ENCODE measurements at places on chromosomes 6 and 20.

DNA sequence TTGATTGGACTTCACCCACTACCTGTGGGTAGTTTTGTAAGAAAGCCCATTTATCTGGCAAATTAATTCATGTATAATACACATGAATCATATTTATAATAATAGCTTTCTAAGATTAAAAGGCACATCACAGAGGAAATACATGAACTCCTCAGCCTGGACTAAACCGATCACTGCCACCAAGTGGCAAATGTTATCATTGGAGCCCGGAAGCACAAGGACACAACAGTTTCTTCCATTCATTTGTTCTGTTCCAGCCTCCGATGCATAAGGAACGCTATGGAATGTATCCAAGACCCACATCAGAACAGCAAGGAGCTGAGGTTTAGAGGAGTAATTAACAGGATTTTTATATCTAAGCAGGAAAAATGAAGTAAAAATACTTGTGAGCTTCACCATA lies 13.9 kb upstream of the IPCEF1 start:
- no peak for DNase-seq
- no peak overlapping the region for H3K27ac ChIP-seq
- no peak overlapping the region for H3K4me3 ChIP-seq
- no peaks in the 10 kb centered on the region for H3K36me3 ChIP-seq

DNA sequence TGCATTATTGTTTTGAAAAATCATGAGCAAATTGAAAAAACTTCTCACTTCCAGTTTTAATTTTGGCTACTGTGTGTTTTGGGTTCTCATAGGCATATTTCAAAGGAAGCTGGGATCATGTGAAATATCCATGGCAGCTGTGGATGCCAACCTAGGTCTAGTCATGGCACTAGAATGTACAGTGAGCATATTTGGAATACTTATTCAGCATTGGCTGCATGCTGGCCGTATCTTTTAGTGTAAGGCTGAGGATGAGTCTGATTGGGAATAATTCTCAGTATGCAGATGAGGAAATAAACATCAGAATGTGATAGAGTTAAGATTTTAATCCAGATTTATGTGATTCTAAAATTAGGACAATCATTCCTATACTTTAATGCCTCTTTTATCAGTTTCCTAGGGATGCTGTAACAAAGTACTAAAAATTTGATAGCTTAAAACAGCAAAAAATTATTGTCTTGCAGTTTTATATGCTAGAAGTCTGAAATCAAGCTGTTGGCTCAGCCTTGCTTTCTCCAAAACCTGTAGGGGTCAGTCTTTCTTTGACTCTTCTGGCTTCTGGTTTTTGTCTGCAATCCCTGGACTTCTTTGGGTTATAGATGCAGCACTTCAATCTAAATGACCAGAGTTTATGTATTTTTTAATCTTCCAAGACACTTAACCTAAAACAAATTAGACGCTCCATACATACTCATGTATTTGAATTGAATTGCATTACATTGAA lies 37.7 kb upstream of the DEFB112 start:
- H3K4me1 ChIP-seq: no peaks in the 10 kb centered on the region
- H3K4me3 ChIP-seq: no peak overlapping the region
- H3K36me3 ChIP-seq: no peaks in the 10 kb centered on the region
- H3K27ac ChIP-seq: no peak overlapping the region
- no peak for DNase-seq

GRCh38 chr20:9942736-9943135 lies 92.1 kb upstream of the ANKEF1 start:
- H3K36me3 ChIP-seq: no peaks in the 10 kb centered on the region
- DNase-seq: no peak
- no peak overlapping the region for H3K4me3 ChIP-seq
- no peak overlapping the region for H3K27ac ChIP-seq
- H3K27me3 ChIP-seq: no peaks in the 10 kb centered on the region

GRCh38 chr20:34369265-34369664 lies 6.2 kb downstream of the ITCH start:
- DNase-seq: peak; percentile 48
- H3K27me3 ChIP-seq: no peaks in the 10 kb centered on the region
- H3K4me1 ChIP-seq: peaks cover 61% of the 10 kb centered on the region
- H3K4me3 ChIP-seq: no peak overlapping the region
- peak overlapping the region; percentile 94 for H3K27ac ChIP-seq
- peaks cover 77% of the 10 kb centered on the region for H3K36me3 ChIP-seq

GRCh38 chr6:82954356-82954755 lies 111.3 kb downstream of the UBE3D start:
- H3K4me1 ChIP-seq: no peaks in the 10 kb centered on the region
- H3K4me3 ChIP-seq: no peak overlapping the region
- H3K36me3 ChIP-seq: no peaks in the 10 kb centered on the region
- no peak for DNase-seq

DNA sequence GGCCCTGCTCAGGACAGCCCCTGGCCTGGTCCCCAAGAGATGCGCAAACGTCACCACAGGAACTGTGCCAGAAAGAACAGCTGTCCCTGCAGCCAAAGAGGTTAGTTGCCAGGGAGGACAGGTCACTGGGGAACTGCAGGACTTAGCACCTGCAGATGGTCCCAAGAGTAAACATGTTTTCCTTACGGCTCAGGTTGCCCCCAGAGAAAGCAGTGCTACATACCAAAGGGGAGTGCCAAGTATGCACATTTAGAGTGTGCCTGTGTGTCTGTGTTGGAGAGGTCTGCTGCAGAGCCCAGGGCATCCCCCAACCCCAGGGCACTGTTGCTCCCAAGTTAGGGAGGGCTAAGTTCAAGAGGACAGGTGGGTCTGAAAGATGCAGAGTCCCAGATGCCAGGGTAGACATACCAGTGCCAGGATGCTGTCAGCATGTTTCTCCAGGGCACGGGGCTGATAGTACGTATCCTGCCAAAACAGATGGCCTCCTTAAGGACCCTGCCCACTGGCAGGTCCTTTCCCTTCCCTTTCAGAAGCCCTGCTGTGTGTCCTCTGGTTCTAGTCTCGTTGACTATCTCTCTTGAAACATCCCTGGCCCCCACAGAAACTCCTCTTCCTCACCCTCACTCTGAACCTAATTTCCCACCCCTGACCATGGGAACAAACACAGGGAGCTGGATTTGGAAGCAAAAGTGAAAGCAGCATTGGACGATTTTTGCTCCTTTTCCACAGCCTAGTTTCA lies 1.3 kb downstream of the ABHD16A start:
- peaks cover 14% of the 10 kb centered on the region for H3K4me1 ChIP-seq
- H3K36me3 ChIP-seq: peaks cover 4% of the 10 kb centered on the region
- DNase-seq: no peak
- peak overlapping the region; percentile 83 for H3K4me3 ChIP-seq

DNA sequence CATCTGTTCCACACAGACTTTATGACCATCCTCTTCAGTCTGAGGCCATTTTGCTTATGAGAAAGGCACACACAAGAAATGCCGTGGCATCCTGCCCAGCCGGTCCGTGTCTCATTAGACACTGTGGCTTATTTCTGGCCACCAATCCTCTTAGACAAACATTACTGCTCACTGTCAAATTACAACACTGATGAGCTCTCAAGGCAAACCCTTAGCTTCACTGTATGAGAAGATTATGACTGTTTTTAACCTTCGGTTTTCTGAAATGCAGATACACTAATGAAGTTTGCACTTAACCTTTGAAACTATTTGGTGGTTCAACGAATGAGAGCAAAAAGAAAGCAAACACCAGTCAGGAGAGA lies 50.5 kb upstream of the DST start:
- peak overlapping the region; percentile 53 for H3K27ac ChIP-seq
- peak; percentile 69 for DNase-seq
- H3K4me1 ChIP-seq: peaks cover 37% of the 10 kb centered on the region
- H3K27me3 ChIP-seq: no peaks in the 10 kb centered on the region
- 0 out of 2 replicates have a peak, but pooled peaks cover 15% of the 10 kb centered on the region for H3K36me3 ChIP-seq

DNA sequence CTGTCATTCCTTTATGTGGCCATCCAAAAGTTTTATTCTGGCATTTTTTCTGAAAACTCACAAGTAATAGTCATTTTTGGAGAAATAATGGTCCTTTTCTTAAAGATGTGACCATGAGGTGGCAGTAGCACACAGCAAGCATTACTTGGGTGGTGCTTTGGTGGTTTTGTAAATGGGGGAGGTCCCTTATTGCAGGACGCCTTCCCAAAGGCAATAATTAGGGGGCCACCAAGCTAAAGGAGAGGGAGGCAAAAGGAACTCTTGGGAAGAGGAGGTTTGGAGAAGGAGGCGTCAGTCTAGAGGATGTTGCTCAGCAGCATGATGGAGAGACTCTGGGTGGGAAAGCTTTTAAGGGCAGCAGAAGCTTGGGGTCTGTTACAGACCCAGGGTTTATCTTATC lies 422.6 kb upstream of the MMS22L start:
- no peak overlapping the region for H3K4me3 ChIP-seq
- no peak overlapping the region for H3K27ac ChIP-seq
- no peak for DNase-seq
- H3K4me1 ChIP-seq: no peaks in the 10 kb centered on the region
- H3K27me3 ChIP-seq: no peaks in the 10 kb centered on the region
- H3K36me3 ChIP-seq: no peaks in the 10 kb centered on the region

GRCh38 chr20:3111507-3111906 lies 27.0 kb upstream of the AVP start:
- no peaks in the 10 kb centered on the region for H3K27me3 ChIP-seq
- H3K27ac ChIP-seq: no peak overlapping the region
- H3K4me1 ChIP-seq: no peaks in the 10 kb centered on the region
- no peak for DNase-seq

DNA sequence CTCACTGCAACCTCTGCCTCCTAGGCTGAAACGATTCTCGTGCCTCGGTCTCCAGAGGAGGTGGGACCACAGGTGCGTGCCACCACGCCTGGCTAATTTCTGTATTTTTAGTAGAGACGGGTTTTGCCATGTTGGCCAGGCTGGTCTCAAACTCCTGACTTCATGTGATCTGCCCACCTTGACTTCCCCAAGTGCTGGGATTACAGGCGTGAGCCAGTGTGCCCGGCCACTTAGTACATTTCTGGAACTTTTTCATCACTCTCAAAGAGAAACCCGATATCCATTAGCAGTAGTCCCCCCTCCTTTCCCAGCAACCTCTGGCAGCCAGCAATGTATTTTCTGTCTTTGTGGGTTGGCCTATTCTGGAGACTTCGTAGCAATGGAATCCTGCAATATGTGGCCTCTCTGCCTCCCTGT lies 109.8 kb downstream of the JARID2 start:
- H3K36me3 ChIP-seq: no peaks in the 10 kb centered on the region
- H3K4me1 ChIP-seq: no peaks in the 10 kb centered on the region
- H3K4me3 ChIP-seq: no peak overlapping the region
- no peak for DNase-seq

- peaks cover 2% of the 10 kb centered on the region for H3K27me3 ChIP-seq
- peak; percentile 19 for DNase-seq
- H3K4me1 ChIP-seq: no peaks in the 10 kb centered on the region
- no peak overlapping the region for H3K4me3 ChIP-seq
These were observed 5.6 kb upstream of the SYNE1 start for GRCh38 chr6:152642578-152643375.

DNA sequence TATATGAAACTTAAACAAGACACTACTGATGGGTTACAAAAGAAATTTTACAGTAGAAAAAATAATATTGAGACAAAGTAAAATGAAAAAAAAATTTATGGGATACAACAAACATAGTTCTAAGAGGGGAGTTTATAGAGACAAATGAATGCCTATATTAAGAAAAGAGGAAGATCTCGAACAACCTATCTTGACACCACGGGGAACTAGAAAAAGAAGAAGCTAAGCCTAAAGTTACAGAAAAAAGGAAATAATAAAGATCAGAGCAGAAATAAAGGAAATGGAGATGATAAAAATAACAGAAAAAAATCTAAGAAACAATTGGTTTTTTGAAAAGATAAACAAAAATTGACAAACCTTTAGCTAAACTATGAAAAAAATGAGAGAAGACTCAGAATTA lies 9.1 kb upstream of the ECHDC1 start:
- H3K4me3 ChIP-seq: no peak overlapping the region
- H3K4me1 ChIP-seq: peaks cover 9% of the 10 kb centered on the region
- no peaks in the 10 kb centered on the region for H3K36me3 ChIP-seq

- no peak overlapping the region for H3K4me3 ChIP-seq
- no peaks in the 10 kb centered on the region for H3K36me3 ChIP-seq
- no peak overlapping the region for H3K27ac ChIP-seq
- H3K27me3 ChIP-seq: no peaks in the 10 kb centered on the region
These were observed 23.3 kb downstream of the BAG2 start for GRCh38 chr6:57195457-57195856.

- peak overlapping the region; percentile 55 for H3K27ac ChIP-seq
- H3K36me3 ChIP-seq: no peaks in the 10 kb centered on the region
These were observed 605.5 kb downstream of the HDGFL1 start for GRCh38 chr6:23174781-23175361.

DNA sequence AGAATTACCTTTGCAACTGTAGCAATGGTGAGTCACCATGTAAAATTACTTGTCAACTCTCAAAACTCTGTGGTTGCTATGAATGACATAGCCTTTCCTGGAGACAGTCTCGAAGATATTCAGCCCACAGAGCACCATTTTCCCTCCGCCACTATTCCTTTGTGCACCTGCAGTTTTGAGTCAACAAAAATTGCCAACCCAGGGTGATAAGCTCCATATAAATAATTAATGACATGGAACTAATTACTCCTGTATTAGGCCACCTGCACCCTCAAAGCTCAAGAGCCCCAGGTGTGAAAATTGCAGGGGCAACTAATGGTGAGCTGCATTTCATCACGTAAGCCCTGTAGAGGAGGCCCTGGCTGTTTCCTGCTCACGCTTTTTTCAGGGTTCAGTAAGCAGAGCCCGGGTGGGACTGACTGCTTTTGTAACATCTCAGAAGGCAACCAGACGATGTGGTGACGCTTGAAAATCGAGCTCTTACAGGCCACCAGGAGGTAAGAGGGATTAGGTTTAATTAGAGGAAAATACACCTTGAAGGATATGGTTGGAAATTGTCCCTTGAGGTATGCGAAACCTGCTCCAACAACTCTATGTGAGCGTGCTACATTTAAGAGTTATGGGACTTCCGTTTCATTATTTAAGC lies 70.8 kb downstream of the BMP2 start:
- no peaks in the 10 kb centered on the region for H3K36me3 ChIP-seq
- H3K27ac ChIP-seq: no peak overlapping the region
- no peak overlapping the region for H3K4me3 ChIP-seq
- H3K4me1 ChIP-seq: no peaks in the 10 kb centered on the region

GRCh38 chr6:4323322-4323721 lies 187.9 kb upstream of the ECI2 start:
- H3K27ac ChIP-seq: no peak overlapping the region
- H3K4me3 ChIP-seq: no peak overlapping the region
- H3K36me3 ChIP-seq: no peaks in the 10 kb centered on the region
- H3K4me1 ChIP-seq: peaks cover 45% of the 10 kb centered on the region

DNA sequence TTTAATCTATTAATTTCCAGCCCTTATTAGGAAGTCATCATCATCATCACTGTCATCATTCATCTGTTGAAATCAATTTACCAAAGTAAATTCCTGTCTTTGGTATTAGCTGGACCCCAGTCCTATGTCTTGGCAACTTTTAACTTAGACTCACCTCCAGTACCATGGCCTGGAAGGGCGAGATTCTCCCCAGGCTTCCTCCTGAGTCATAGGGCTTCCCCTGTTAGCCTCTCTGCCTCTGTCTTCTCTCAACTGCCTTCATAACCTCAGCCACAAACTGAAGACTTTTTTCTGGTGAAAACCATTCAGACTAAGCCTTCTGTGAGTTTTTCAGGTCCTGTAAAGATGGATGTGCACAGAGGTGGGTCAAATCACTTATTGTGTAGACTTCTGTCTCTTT lies 95.0 kb downstream of the NKAIN2 start:
- no peak overlapping the region for H3K27ac ChIP-seq
- no peaks in the 10 kb centered on the region for H3K27me3 ChIP-seq
- H3K4me1 ChIP-seq: no peaks in the 10 kb centered on the region
